NCI-H1694 treated with DMSO at 0.1 percent for 48 hours (cell line): ENCODE measurements at places on chromosomes 7 and 10.

GRCh38 chr10:1380088-1380671, 324.0 kb downstream of the WDR37 start:
- no peak for DNase-seq

DNA sequence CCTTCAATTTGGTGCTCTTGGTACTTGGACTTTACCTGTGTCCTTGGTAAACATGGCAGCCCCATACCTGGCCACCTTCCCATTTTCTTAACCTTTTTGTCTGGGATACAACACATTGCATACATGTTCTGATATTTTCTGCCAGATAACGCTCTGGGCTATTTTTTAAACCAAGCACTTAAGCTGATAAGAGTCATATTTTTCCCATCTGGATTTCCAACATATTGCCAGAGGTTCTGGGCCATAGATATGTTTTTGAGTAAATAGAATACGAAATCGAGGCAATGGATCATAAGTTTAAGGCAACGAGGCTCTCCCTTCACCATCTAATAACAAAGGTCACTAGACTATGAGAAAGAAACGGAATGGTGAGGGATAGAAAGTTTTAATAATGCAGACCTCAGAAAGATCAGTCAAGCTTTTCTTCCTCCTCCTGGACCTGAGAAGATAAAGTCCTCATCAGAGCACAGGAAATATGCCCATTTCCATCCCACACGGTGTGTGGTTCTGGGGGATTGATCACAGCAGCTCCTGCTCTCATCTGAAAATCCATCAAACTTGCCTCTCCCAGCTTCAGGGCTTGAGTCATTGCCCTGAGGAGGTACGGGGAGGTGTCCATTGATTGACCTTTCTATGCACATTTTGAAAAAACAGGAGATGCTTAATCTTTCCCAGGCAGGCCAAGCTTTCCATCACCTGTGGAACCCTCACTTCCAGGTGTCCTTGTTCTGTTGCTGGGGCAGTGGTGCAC, 257.2 kb downstream of the GFRA1 start:
- DNase-seq = no peak

- DNase-seq = no peak
Observed at GRCh38 chr10:77608281-77608680, 29.3 kb downstream of the KCNMA1 start.

DNA sequence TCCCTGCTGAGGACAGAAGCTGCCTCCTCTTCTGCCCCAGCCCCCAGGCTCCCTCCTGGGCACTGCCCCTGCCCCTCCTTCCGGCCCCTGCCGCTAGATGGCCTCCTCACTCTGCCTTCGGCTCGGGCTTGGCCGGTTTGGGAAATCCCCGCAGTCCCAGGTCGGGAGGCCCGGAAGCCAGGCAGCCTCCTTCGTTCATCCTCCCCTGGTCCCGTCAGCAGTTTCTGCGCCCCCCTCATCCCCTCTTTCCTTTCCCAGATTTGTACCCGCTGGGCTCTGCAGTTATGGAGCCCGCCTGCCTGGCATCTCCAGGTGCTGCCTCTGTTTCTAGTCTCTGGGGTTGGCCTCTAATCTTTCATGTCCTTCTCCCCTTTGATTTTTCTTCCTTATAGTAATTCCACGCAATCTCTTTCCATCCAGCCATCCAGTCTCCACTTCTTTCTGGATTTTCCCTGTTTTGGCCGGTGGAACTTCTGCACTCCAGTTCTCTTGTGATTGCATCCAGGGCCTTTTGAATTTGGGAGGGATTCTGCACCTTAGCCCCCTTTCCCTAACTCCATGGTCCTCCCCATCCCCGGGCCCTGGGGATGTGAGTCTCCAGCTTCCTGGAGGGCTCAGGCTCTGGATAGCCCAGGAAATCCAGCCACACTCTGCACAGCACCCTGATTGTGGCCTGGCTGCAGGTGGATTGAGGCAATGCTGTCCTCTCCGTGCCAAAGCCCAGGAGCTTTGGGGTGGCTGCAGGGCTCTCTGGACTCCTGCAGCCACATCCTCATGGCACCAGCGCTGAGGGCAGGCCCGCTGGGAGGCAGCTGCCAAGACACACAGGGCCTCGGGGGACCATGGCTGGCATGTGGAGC, 3.3 kb upstream of the SHH start:
- DNase-seq = peak; percentile 12

DNA sequence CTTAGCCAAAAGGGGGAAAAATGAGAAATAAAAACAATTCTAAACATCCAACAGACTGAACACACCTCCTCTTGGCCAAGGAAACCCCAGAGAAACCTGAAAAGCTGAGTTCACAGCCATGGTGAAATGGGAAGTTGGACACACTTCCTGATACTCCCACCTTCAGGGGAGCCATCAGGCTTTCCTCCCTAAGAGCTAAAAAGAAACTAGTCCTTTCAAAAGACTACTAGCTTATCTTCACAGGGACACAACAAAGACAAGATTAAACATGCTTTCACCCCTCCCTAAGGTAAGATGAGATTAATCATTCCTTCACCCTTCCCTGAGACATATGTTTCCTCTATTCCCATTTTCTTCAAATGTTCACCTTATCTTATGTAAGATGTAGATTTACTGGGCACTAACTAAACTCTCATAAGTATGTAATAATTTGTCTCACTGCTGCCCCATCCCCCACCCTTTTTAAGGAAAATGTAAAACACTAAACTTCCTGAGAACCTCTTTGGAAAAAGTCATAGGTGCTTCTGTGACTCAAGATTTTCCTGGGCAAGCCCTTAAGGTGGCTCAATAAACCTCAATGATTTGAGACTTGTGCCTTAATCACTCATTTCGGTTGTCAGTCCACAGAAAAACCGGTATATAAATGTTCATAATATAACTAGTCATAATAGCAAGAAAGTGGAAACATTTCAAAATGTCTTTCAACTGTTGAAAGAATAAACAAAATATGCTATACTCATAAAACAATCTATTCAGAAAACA, 40.5 kb downstream of the HTR7 start:
- no peak for DNase-seq

GRCh38 chr7:148915211-148915610, 31.1 kb upstream of the EZH2 start:
- DNase-seq = no peak

DNA sequence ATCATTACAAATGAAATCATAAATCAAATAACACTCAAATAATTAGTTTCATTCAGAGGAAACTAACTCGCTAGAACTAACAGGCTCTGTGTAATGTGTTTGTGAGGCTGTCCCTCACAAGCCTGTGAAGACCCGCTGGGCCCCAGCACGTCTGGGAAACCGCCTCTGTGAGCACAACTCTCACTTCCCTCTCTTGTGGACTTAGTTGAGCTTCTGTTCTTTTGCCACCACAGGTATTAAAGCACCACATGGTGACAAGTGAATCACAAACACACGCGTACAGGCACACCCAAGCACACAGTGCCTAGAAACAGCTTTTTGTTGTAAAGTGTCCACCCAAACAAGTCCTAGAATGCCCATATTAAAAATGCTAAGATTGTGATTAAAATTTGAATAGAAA, 51.0 kb downstream of the ZNF777 start:
- no peak for DNase-seq

GRCh38 chr10:127966875-127967274, 60.0 kb downstream of the PTPRE start:
- no peak for DNase-seq

DNA sequence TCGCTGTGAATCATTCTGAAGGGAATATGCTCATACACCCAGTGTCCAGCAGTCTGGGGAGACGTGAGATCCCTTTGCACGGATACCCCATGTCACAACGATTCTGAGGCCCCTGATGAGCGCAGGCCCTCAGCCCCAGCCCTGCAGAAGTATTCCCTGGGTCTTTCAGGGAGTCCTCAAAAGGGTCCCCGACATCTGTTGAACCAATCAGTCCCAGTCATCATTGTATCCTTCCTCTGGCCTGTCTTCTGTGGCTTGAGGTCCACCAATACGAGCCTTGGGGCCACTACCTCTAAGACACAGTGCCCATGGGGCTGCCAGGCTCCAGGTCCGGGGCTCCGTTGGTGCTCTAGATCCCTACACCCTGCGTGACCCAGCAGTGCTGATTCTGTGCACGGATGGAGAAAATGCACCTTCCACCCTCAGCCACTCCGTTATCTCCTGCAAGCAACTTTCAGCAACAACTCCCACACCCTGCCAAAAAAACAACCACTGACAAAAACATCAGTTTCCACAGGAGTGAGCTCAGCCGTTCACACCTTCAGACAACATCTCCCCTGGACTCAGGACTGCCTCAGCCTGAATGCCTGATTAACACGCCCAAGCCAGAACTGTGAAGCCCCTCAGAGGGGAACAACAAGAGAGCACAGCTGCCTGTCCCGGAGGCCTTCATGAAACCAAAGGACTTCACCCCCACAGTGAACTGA, 46.9 kb upstream of the KDM7A start:
- no peak for DNase-seq

GRCh38 chr7:106425017-106425719, 140.4 kb upstream of the NAMPT start:
- no peak for DNase-seq

DNA sequence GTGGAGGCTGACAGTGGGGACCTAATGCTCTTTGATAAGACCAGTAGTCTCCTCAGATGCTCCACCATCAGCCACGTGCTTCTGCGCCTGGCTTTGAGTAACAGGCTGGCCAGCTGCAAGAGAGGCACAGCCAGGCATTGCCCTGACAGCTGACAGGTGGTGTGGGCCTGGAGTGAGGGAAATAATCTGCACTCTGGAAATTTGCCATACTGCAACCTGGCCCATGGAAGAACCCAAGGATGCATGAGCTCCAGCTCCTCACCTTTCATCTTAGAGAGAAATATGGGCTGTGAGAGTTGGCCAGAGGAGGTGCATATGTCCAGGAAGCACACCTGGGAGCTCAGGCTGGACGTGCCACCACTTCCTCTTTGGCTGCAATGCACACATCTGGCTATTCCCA, 118.9 kb downstream of the PLXDC2 start:
- DNase-seq = no peak

DNA sequence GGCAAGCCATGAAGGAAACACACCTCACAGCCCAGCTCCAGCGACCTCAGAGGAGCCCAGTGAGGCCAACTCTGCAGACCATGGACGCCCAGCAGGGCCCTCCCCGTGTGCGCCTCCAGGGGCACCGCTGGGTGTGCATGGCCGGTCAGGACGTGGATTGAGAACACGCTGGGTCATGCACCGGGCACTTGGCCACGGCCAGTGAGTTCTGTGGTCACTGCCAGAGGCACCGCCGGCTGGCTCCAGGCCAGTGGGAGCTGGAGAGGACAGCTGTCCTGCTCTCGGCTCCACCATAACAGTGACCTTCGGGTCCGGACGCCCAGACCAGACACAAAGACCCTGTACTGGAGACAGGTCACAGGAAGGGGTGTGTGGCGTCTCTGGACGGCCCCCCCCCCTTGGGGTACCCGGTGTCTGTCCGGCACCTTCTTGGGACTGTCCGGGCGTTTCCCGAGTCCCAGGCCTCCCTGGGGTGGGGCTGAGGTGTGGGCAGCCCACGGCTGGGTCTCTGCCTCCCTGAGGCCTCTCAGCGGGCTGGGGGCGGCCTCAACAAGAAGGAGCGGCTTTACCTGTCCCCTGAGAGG, 50.4 kb upstream of the NKX6-2 start:
- no peak for DNase-seq
